Endothelial cell of umbilical vein (primary cell): ENCODE measurements at places on chromosomes 6 and 20.

DNA sequence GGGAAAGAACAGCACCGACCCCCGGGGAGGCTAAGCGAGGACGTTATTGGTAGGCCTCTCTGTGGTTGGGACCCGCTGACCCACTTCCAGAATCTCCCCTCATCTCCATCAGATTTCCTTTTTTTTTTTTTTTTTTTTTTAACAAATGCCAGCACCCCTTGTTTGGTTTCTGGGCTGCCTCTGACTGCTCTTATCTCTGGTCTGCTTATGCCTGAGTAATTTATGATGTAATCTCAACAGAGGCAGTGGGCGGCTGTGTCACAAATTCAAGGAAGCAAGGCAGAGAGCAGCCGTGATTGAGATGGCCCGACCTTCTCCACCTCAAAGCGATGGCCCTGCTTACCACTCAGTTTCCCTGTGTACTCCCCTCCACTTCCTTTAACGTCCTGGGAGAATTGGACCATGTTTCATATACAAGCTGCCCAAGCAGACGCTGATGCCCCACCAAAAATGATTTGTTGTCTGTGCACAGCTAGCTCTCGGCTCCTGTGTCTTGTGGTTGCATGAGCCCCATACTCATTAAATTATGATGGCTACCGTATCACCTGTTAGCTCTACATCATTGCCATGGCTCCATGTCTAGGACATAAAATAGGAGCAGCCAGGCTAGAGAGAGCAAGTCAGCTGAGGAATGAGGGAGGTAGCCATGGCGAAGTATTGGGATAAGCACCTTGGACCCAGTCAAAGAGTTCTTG, 98.1 kb downstream of the ZNF217 start:
- no peak for DNase-seq

DNA sequence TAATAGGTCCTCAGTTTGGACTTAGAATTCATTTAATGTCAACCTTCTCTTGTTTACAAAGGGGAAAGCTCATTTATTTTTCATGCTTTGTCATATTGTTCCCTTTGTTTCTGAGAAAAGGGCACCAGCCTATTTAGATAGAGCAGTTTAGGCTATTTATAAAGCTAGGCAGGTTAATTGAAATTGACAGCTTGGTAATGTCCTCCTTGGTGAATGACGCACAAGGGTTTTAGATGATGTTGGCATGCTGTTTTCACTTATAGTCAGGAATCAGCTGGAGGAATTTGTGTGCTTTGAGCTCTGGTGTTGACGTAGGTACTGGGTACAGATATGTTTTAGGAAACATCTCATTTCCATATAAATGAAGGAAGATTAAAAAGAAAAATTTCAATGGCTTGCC, 45.2 kb downstream of the BCKDHB start:
- DNase-seq, result no peak

GRCh38 chr6:837380-837779, 144.4 kb upstream of the EXOC2 start:
- DNase-seq, result no peak

DNA sequence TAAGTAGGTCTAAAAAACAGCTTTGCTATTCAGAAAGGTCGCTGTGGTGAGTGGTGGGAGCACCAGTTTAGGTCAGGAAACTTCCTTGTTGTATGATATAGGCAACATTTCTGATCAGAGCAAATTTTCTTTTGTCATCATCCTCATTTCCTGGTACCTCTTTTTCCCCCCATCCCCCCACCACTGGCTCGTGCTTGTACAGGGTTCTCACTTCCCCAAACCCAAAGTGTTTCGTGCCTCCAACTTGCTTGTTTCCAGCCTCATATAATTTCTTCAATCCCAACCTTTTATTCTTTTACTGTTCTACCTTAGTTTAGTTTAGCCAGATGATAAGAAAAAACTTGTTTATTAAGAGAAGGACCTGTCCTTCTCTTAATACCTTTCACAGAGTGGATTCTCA, 209.4 kb upstream of the JAG1 start:
- DNase-seq, result no peak

- DNase-seq, result peak; percentile 53
These were observed 891 bp upstream of the POU3F2 start for GRCh38 chr6:98833307-98834059.

DNA sequence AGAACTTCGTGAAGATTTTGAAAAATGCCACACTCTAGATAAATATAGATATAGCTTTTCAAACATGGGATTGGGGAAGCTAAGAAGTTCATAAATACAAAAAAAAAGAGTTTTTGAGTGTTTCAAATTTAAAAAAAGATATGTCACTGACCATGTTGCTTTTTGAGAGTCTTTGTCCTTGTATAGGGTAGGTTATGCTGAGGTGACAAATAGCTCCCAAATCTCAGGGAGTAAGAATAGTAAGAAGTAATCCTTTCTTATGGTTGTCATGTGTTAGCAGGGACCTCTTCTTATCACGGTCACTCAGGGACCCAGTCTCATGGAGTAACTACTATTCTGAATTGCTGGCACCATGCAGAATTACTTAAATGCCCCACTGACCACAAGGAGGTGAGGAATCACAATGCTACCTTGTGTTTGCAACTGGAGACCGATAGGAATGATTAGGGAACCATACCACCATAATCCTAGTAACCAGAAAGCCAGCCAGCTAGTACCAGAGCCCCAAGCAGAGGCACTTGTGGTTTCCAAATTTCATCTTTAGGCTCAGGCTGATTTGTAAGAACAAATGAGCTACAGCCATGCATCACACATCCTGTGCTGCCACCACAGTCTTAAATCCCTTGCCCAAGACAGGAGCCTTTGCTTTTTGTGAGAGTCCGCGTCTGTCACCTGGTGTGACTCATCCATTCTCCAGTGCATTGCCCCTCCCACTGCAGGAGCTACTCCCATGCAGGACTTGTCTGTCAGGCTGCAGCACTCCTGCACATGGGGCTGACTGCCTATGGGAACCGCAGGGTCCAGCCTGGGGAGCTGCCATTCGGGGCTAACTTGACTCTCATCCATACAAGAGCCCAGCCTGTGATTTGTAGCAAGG, 42.4 kb upstream of the ADGRF4 start:
- DNase-seq, result peak; percentile 31
